ENCODE measurements at places on chromosomes 2 and 18.

DNA sequence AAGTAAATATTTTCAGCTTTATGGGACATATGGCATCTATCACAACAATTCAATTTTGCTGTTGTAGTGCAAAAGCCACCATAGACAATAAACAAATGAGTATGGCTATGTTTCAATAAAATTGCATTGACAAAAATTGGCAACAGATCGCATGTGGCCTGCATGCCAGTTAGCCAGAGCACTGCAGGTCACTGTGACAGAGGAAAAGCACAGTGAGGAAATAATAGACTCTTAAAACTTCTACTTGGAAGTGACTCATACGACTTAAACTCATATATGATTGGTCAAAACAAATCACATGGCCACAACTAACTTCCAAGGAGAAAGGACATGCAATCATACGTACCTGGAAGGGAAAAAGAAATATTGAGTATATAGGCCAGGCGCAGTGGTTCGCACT lies 44.4 kb downstream of the EXOC6B start:
- no peak for DNase-seq

DNA sequence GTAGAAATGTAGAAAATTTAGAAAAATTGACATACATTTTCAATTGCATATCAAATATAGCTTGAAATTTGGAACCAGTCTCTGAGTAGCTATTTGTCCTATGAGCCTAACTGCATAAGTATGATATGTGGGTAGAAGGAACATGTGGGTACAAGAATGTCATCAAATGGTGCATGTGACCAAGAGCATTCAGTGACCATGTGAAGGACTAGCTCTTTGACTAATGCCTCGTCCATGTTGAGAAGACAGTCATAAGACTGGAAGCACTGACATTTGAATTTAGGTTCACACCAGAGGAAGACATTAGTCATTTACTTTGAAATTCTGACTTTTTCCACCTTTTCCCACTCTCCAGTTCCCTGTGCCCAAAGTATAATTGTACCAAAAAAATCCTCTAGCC lies 12.6 kb downstream of the MRPL44 start:
- no peak for DNase-seq

GRCh38 chr2:218895326-218895725 lies 14.7 kb downstream of the WNT10A start:
- DNase-seq = no peak

DNA sequence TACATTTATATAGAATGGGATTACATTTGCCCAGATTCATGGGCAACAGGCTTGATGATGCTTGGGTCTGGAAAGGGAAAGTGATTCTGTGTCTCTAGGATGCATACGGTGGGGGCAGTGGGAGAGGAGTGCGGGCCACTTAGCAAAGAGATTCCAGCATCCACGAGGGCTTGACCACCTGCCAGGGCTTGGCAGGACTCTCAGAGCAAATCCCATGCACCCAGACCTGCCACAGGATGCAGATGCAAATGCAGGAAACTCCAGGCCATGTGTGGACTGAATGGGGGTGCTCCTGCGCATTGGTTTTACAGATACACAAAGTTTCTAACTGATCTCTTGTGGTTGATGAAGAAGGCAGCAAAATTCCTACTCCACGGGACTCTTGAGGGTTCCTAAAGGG lies 334.7 kb downstream of the CYRIA start:
- DNase-seq = no peak

- no peak for DNase-seq
Measured at GRCh38 chr2:65649811-65650589, 217.6 kb upstream of the SPRED2 start.

DNA sequence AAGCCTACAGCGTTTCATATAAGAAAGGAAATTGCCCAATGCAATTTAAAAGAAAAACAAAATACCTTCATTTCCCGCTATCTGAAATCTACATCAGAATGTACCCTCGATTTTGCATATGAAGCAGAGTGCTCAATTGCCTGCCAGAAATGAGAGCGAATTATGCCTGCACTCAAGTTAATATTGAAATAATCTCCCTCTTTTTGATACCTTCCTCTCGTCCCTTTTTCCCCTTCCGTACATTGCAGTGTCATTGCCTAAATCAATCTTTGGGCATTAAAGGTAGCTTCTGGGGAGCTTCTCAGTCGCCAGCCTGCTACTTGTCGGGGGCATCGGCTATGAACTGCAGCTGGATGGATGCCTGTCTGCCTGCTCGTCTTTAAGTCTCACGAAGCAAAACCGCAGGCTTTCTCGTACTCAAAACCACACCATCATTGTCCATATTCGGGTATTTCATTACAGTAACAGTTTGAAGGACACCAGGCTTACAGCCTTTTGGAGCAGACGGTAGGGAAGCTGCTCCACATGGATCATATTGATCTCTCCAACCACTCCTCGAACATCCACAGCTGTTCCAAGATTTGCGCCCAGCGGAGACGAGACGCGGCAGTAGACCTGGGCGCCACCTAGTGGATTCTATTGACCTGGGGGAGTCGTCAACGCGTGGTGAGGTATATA lies 64.0 kb upstream of the HNRNPA3 start:
- DNase-seq = peak; percentile 45

GRCh38 chr2:65754219-65754618 lies 321.8 kb upstream of the SPRED2 start:
- DNase-seq = no peak

DNA sequence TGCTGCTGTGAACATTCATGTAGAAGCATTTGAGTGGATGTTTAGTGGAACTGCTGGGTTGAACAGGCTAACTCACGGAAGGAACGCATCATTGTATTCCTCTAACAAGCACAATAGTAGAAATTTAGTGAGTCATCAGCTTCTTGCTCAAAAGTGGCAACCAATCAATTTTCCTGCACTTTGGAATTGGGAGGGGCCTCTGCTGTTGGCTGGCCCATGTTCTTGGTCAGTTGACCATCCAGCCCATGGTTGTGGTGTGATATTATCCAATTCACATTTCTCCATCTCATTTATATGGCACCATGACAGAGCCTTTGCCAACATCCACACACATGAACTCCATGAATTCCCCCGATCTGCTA lies 95.0 kb downstream of the TNFRSF11A start:
- peak; percentile 46 for DNase-seq

DNA sequence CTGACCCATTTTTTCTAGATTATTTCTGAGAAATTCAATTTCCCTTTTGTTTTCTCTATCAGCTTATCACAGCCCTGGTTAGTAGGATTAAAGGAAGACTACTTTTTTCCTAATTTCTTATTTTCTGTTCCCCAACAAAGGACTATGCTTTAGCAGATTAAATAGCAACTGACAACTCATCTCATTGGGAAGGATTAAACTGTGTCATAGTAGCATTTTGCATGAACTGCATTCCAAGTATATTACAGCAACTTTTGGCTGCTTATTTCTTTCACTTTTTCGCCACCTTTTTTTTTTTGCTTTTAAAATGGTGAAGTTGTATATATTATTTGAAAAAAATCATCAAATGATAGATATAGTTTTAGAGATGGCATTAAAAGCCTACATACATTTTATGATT lies 570.3 kb downstream of the FBXO15 start:
- DNase-seq = no peak

- DNase-seq = no peak
Measured at GRCh38 chr2:185475914-185476313, 262.7 kb upstream of the FSIP2 start.

DNA sequence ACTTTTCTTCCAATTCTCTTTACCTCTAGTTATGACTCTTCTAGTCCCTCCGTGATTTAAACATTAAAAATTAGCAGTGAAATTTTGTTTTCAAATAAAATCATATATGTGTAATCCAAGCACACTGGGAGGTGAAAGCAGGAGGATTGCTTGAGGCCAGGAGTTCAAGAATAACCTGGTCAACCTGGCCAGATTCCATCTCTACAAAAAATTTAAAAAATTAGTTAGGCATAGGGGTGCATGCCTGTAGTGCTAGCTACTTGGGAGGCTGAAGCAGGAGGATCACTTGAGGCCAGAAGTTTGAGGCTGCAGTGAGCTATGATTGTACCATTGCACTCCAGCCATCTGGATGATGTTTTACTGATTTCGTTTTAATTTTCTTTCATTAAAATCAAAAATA lies 7.0 kb upstream of the VSNL1 start:
- DNase-seq = no peak

GRCh38 chr18:9751371-9752031 lies 43.4 kb downstream of the RAB31 start:
- no peak for DNase-seq

DNA sequence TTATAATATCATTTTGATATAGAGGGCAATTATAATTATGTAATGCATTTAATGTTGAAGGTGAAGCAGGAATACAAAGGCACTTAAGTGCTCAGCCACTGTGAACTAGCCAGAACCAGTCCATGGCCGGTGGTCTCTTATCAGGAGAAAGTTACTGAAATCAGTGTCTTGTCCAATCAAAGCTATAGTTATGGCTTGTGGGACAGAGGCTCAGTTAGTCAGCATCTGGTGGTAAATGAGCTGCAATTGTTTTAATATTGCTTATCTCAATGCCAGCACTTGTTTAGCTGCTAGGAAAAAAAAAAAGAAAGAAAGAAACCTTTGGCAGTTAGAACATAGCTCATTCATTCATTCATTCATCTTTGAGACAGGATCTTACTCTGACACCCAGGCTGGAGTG lies 3.8 kb upstream of the ALS2 start:
- no peak for DNase-seq

DNA sequence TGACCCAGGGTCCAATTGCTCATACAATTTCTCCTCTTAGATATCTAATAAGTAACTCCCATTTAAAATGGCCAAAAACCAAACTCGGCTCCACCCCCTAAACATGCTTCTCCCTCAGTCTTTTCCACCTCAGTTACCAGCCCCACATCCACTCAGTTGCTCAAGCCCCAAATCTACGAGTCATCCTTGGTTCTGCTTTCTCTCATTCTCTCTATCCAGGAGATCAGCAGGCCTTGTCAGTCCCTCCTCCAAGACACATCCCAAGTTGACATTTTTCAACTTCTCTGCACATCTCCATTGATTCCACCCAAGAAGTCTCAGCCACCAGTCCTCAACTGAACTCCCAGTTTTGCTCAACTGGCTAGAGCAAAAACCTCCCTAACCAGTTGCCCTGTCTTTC lies 40.5 kb upstream of the RTN4 start:
- DNase-seq = no peak

DNA sequence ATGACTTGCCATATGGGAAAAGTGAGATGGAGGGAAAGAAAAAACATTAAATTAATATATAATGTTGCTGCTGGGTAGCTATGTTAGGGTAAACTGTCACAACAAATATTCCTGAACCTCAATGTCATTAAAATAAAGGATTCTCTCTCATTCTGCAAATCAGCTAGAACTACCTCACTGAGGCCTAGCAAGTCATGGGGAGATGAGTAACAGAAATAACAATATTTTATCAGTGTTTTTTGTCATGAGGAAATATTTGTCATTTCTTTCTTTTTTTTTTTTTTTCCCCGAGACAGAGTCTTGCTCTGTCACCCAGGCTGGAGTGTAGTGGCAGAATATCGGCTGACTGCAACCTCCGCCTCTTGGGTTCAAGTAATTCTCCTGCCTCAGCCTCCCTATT lies 1282.3 kb upstream of the NRXN1 start:
- DNase-seq = no peak
